Cerebellum (tissue), 4 donors: ENCODE measurements at places on chromosomes 1 and 21.

DNA sequence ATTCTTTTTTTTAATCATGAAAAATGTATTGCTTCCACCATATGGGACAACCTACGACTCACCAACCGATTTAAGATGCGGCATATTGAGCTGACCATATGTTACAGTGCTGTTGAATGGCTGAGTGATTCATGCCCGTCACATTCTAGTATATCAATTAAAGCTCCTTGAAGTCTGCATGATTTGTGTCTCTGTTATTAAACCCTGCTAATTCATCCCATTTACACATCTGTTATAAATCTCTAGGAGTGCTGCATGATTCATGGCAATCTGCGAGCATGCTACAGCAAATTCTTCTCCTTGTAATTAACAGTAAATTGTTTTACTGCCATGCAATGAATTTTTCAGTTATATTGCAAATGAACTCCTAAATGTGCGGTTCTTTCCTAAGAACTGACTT is 239.8 kb downstream of the USH2A start:
- no peak for DNase-seq

- no peak for DNase-seq
Observed at GRCh38 chr1:152089014-152089674, at the start of gene TCHHL1. TSS of gene TCHHL1 (minus strand) at chr1:152089064. CDS start at chr1:152088143, 921 bp downstream.

DNA sequence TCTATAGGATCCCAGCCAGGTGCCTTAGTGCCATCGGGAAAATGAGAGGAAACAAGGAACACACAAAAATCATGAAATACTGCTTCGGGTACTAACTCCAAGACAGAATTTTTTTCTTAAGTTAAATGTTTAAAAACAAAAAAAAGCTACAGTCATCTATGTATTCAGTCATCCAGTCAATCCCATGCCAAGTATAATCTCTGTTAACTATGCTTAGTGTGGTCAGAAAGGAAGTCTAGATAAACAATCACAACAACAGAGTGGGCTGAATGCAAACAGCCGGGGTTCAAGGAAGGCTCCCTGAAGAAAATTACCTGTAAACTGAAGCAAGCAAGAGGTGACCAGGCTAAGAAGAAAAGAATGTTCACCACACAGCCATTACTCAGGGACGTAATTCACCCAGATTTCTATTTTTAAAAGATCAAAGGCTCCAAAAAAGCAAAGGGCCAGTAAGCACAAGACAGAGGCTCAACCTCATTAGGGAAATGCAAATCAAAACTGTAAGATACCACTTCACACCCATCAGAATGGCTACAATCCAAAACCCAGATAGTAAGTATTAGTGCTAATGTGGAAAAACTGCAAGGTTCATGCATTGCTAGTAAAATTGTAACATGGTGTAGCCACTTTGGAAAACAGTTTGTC is 53.0 kb downstream of the RERE start:
- no peak for DNase-seq

DNA sequence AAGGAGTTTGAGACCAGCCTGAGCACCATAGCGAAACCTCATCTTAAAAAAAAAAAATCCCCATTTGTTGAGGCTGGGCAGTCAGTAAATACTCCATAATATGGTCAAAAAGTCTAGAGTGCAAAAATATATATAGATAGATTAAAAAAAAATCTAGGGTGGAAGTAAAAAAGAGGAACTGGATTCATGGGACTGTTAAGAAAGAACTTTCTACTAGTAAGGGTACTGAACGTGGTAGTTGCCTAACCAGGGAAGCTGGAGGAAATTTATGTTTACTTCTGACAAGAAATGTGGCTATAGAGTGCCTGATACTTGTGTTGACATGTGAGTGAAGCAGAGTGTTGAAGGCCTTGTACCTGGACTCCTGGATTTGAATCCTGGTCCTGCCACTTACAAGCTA is 265.9 kb upstream of the FAM78B start:
- DNase-seq, result no peak
